ENCODE measurements at places on chromosomes 2 and 18. TPM values are rescaled to one million over a fixed set of nuclear protein-coding genes. Genes with fewer than 3 reads are reported as not detected.

GRCh38 chr2:7788736-7789135 is 871.5 kb downstream of the RNF144A start:
- DNase-seq, result peak; percentile 32

DNA sequence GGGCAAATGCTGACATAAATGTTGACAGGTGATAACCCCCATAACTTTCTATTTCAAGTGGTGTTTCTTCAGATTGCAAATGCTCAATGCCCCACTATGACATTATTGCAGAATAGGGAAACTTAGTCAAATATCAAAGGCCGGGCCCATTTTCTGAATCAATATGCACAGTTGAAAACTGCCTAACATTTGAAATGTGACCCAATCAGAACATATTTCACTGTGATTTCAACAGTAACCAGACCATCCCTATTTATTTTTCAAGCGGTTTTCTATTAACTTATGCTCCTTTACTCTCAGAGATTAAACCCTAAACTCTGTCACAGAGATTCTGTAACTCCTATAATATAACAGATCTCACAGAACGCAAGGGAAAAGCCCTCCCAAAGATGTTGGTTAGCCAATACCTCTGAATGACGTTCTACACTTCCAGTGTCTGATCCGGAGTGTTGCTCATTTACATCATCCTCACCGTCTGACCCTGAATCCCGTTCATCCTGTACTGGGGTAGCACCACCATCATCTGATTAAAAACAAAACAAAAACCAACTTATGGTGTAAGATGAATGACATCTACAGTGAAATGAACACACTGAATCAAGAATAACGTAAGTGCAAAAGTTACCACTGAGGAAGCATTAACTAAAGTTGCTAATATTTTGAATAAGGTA is 2.9 kb downstream of the IWS1 start:
- no peak for DNase-seq

GRCh38 chr2:148675708-148676107 is 31.2 kb downstream of the EPC2 start:
- no peak for DNase-seq

- no peak for DNase-seq
Observed at GRCh38 chr2:113124984-113125855, 2.2 kb upstream of the IL1RN start.

DNA sequence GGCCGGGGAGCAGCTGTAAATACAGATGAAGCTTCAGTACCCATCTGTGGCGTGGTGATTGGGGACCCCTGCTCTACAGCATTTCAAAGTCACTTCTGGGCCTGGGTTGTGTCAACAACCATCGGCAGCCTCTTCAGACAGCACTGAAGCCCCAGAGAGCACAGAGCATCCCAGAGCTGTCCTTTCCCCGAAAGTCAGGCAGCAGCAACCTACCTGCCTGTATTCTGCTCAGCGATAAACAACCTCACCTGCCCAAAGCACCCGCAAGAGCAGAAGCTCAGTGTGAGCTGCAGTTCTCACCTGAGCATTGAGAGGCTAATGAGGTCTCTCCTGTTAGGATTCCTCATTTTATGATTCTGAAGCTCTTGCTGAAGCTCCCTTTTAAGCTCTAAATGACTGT is 19.3 kb downstream of the TRABD2A start:
- DNase-seq, result no peak

The RBKS gene
- 1.8 TPM for total RNA-seq

- no peak for DNase-seq
Observed at GRCh38 chr2:140808820-140809219, 1322.0 kb downstream of the LRP1B start.

GRCh38 chr2:30545875-30546274 is 98.8 kb downstream of the LCLAT1 start:
- no peak for DNase-seq

DNA sequence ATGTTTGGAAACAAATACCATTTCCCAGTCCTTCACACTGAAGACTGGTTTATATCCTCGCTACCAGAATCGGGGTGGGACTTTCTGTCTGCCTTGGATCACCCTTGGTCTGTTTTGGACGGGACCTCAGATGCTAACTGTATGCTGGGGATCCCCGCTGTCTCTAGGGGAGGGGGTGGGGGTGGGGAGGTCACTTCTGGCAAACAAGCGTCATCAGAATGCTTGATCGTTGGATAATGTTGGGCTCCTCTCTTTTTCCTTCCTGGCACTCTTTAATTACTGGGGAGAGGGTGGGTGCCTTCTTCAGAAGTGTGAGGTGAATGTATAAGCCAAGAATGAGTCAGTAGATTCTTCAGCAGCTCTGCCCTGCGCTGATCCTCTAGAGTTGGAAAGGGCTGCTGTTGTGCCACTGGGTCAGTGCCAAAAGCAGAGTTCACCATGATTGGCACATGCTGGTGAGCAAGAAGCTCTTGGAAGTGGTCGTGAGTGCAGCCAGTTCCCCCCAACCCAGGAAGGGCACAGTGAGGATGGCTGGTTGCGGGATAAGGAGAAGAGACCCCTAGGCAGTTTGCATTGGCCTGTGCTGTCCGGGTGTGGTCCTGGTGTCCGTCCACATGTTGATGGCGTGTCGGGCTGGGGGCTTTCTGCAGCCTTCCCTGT is 32.2 kb downstream of the DGKD start:
- peak; percentile 5 for DNase-seq

The CDH2 gene
- 196 TPM for total RNA-seq

DNA sequence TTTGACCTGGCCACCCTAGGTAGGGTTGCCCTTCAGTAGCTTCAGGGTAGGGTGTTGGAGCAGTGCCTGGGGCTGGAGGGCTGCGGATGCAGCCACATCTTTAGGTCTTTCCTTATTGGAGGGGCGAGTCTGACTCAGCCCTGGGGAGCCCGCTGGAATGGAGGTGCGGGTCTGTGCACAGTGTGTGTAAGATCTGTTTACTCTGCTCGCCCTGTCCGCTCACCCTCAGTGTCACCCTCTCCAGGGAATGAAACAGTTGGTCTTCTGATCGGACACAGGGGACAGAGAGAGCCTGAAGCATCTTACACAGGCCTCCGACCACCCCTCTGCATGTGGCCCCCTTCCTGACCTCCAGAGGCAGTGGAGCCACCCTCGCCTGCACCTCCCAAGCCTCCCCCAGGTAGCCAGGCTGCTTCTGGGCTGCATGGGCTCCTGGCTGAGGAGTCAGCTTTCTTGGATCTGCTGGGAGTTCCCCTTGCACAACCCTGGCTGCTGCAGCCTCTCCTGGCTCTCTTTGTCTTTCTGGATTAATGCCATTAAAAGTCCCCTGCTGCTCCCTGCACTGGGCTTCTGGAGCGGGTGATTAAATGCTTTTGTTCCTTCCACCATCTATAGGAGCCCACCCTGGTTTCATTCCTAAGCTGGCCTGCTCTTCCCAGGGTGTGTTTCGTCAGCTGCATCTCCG is 82.6 kb downstream of the ASB1 start:
- no peak for DNase-seq

The SLC19A3 gene
- total RNA-seq, result 0.07 TPM

- no peak for DNase-seq
Observed at GRCh38 chr18:11883153-11883552, 25.0 kb downstream of the MPPE1 start.

The NTSR2 gene
- not detected for total RNA-seq

DNA sequence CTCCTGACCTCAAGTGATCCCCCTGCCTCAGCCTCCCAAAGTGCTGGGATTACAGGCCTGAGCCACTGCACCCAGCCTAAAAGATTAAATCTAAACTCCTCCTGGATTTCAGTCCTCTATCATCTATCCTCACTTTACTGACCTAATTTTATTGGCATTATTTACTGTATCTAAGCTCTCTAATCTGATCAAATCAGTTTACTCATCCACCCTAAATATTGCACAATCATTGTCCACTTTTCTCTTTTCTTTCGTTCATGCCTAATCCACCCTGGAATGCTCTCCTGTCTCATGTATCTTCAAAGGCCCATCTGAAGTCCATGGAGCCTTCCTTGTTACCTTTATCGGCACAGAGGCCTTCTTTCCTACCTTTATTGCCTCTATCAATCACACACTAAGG is 31.6 kb upstream of the GPR155 start:
- DNase-seq, result no peak

The TTN gene
- total RNA-seq, result under 0.01 TPM

- no peak for DNase-seq
Observed at GRCh38 chr2:38123911-38124310, 48.0 kb upstream of the CYP1B1 start.

The NIFK gene
- total RNA-seq, result 82.0 TPM

DNA sequence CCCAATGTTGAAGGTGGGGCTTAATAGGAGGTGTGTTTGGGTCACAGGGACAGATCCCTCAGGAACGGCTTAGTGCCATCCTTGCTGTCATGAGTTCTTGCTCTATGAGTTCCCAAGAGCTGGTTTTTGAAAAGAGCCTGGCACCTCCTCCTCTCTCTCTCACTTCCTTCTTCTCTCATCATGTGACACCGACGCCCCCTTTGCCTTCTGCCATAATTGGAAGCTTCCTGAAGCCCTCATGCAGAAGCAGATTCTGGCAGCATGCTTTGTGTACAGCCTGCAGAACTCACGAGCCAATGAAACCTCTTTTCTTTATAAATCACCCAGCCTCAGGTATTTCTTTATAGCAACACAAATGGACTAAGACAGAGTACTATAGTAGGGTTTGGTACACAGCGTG is 100.4 kb upstream of the SH3BP4 start:
- DNase-seq, result no peak

All from kidney epithelial cell (primary cell).